ENCODE measurements at places on chromosomes 13 and 19. TPM values are rescaled to one million over a fixed set of nuclear protein-coding genes. Genes with fewer than 3 reads are reported as not detected.

OXGR1 gene
- total RNA-seq, result not detected

GRCh38 chr13:59846845-59847620 is 316.7 kb downstream of the DIAPH3 start:
- no peak for DNase-seq

DNA sequence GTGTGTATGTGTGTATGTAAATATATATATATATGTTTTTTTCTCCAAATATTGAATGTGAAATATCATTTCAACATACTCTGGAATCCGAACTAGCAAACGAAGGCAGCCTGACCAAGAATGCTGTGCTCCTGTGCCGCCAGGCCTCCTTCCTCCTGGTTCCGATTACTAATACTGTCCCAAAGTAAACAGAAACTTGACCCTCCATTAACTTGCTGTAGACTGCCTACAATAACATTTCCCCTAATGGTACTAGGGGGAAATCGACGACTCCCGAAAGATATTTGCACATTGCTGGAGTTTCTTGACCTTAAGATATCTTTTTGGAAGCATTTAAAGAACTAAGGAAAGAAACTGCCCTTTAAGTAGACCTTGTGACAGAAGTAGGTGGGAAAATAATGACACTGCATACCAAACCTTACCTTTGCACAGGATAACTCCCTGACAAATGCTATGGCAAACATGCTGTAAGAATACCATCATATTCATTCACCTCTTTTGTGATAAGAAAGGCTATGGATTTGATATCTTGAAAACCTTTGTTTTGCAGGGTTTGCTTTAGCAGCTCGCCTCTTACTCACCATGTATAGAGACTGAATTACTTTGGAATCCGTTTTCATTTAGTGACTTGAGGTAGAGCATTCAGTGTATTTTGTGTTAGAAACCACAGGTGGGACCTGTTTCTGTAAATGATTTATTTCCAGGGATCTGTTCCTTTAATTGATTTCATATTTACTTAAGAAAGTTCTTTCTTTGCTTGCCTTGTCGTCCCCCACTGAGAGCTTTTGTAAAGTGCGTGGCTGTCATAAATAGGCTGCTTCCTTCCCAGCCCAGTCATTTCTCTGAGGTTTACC is 80.1 kb downstream of the KLF5 start:
- no peak for DNase-seq

PHF11 gene
- 8.8 TPM for total RNA-seq

GRCh38 chr19:50417111-50418081 is 1.3 kb upstream of the SPIB start:
- DNase-seq, result no peak

GRCh38 chr13:19959141-19959830 is 759 bp downstream of the ZMYM2 start:
- DNase-seq, result peak; percentile 47

- DNase-seq, result no peak
Measured at GRCh38 chr19:39533003-39533512, 406 bp upstream of the EID2B start.

CEACAM6 gene
- 2.8 TPM for total RNA-seq

DNA sequence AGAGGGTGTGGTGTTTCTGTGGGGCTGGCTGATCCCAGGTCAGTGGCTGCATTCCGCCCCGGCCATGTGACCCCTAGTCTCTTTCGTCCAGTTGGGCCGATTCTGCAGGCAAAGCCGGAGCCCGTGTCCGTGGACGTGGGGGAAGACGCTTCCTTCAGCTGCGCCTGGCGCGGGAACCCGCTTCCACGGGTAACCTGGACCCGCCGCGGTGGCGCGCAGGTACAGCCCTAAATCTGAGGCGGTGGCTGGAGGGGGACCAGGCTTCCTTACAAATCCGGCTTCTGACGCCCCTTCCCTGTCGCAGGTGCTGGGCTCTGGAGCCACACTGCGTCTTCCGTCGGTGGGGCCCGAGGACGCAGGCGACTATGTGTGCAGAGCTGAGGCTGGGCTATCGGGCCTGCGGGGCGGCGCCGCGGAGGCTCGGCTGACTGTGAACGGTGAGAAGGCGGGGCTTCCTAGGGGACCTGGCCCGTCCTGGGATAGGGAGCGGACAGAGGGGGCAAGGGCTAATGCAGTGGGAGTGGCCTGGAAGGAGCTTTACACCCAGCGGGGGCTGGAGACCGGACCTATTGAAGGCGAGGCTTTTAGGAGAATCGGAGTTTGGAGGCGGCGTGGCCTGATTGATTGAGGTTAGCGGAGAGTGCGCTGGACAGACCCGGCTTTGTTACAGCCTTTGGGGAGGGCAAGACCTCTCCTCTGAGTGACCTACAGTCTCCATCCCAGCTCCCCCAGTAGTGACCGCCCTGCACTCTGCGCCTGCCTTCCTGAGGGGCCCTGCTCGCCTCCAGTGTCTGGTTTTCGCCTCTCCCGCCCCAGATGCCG is 4.3 kb downstream of the KIRREL2 start:
- DNase-seq, result no peak

- DNase-seq, result no peak
Measured at GRCh38 chr19:46715975-46716671, 791 bp downstream of the PRKD2 start.

DNA sequence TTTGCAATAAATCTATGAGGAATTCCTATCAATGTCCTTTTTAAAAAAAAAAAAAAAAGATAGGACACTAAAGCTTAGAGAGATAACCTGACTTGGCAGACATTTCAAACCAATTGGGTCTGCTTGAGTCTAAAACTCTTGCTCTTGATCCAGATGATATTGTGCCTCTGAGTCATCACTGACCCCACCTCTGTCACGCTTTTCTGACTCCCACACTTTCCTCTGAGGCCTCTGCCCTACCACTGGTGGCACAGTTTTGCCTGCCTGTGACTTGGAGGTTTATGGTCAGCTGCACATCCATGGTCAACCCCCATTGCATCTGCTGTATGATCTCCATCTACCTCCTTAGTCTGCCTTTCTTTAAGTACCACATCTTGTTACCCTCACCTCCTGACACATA is 328.7 kb downstream of the SPRY2 start:
- DNase-seq, result peak; percentile 69

UBXN6 gene
- 223 TPM for total RNA-seq

CLEC4M gene
- total RNA-seq, result not detected

DNA sequence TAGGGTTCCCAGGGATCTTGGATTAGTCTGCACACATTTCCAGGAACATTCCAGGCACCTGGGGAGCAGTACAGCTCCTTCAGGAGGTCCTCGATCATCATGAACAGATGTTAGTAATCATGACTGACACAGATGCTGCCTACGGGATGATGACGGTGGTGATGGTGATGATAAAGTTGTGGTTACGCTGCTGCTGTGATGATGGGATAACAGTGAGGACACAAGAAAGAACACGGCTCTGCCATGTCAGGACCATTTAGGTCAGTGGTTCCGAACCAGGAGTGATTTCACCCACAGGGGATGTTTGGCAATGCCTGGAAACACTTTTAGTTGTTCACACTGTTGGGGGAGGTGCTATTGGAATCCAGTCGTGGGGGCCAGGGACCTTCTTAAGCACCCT is 1193.0 kb downstream of the UQCRFS1 start:
- DNase-seq, result no peak

DNA sequence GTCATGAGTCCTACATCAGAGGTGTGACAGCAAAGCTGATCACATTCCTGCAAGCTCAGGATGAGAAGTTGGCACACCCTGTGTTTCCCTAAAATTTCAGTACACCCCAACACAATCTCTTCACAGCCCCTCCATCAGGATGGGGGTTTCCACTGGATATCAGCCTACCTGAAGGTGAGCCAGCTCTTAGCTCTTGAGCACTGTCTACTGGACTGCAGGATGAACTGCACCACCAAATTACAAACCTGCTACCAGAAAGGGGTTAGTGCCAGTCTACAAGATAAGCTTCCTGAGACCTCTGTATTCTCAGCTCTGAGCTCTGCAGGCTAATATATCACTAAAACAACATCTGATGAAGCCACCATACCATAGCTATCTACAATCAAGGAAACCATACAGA is 1616.2 kb upstream of the SPRY2 start:
- no peak for DNase-seq

- no peak for DNase-seq
Measured at GRCh38 chr13:60945396-60945795, 470.3 kb downstream of the PCDH20 start.

- no peak for DNase-seq
Measured at GRCh38 chr13:88862095-88862620, 1191.0 kb downstream of the SLITRK5 start.

DNA sequence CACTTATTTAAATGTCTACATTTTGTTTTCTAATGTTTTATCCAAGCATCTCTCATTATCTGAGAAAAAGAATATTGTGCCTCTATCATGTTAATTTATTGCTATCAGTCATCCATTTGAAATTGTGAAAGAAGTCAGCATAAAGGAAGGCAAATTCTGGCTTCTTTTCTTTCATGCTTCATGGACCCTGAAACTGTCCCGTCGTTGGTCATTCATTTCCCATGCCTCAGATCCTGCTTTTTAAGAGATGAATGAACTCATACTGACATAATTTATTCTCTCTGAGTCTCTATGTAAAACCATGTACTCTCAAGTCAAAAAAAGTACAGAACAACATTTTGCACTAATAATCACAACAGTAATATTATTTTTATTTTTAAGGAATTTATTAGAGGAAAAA is 2512.0 kb downstream of the PCDH9 start:
- DNase-seq, result peak; percentile 21

DNA sequence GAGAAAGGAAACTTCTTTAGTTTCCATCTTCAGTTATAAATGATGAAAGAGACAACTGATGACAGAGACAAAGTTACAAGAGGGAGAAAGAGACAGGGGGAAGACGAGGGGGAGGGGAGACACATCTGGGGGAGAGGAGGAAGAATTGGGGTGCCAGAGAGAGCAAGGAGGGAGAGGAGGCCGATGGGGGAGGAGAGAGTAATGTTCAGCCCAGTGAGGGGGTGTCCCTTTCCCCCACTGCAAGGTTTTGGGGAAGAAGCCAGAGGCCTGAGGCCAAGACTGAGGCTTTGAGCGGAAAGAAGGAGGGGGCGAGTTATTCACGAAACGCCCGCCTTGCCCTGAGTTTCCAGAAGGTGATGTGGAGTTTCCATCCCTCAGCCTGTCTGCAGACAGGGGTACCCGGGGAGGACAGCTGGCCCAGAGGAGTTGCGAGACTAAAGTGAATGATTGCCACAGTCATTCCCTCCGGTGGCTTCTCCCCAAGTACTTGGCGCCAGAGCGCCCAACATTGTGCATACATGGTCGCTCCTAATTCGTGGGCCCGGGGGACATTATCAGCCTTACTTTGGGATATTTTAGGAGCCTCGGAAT is 558 bp upstream of the PPAN start:
- DNase-seq, result no peak

- DNase-seq, result no peak
Measured at GRCh38 chr13:79482281-79482970, 1.5 kb downstream of the NDFIP2 start.

- no peak for DNase-seq
Measured at GRCh38 chr13:30830638-30830965, 75.5 kb upstream of the MEDAG start.

GTF3A gene
- total RNA-seq, result 137 TPM

GRCh38 chr19:51294977-51295375 is 16.5 kb upstream of the IGLON5 start:
- no peak for DNase-seq

GRCh38 chr19:58098682-58098998 is 609 bp upstream of the ZSCAN18 start:
- no peak for DNase-seq

GRCh38 chr19:33906578-33907335 is 110.1 kb downstream of the KCTD15 start:
- DNase-seq, result no peak

FOXA3 gene
- total RNA-seq, result 0.14 TPM

SBK2 gene
- total RNA-seq, result not detected

NAPSA gene
- 0.61 TPM for total RNA-seq

GRCh38 chr13:109941951-109942350 is 155.6 kb upstream of the IRS2 start:
- peak; percentile 4 for DNase-seq

GAPDHS gene
- total RNA-seq, result not detected

- DNase-seq, result peak; percentile 61
Measured at GRCh38 chr13:49935171-49936074, 717 bp downstream of the SPRYD7 start.

DNA sequence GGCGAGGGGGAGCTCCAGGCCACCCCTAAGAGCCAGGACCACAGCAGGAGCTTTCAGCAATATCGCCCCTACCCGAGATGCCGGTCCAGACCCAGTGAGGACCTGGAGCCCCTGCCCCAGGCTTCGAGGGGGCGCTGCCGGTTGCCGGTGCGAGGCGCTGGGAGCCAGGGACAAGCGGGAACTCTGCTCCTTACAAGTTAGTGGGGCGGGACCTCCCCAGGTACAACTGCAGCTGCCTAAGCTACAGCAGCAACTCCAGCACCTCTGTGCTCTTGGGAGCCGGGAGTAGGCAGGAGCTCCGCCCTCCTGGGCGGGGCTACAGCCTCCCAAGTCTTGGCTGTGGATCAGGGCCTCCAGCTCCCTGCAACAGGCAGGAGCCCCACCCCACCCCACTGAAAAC is 15.2 kb upstream of the TSC22D1 start:
- DNase-seq, result no peak

TGFB1 gene
- 7.2 TPM for total RNA-seq

DNA sequence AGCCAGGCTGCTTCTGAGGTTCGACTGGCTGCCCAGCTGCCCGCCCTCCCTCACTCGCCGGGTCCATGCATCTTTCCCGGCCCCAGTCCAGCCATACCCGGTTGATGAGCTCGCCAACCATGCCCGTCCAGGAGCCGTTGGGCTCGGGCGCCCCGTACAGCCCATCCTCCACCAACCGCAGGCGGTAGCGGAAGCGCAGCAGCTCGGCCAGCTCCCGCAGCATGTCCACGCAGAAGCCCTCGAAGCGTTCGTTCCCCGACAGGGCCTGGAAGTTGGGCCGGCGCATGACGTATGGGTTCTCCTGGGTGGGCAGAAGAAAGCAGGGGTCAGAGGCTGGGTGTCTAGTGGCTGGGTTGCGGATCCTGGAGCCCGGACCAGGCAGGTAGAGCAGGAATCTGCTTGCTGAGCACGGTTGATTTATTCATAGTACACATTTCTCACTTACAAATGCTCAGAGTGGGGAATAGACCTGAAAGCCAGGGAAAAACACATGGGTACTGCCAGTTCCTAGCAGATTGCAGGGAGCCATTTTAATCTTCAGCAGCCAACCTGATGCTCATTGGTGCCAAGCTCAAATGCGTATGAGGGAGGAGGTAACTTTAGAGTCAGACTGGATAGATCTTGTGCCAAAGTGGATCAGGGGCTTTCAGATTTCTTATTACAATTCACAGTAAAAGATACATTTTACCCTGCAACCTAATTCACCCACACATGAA is 27.4 kb downstream of the GRIK5 start:
- DNase-seq, result no peak

GRCh38 chr19:10395436-10395835 is 7.9 kb downstream of the CDC37 start:
- no peak for DNase-seq

GRCh38 chr19:4633140-4633967 is 6.0 kb upstream of the TNFAIP8L1 start:
- peak; percentile 80 for DNase-seq

ZNF223 gene
- total RNA-seq, result 3.2 TPM
